NCI-H226 (cell line): ENCODE measurements at places on chromosomes 6 and 20.

- DNase-seq: no peak
Measured at GRCh38 chr20:46631212-46631869, 19.9 kb downstream of the SLC13A3 start.

DNA sequence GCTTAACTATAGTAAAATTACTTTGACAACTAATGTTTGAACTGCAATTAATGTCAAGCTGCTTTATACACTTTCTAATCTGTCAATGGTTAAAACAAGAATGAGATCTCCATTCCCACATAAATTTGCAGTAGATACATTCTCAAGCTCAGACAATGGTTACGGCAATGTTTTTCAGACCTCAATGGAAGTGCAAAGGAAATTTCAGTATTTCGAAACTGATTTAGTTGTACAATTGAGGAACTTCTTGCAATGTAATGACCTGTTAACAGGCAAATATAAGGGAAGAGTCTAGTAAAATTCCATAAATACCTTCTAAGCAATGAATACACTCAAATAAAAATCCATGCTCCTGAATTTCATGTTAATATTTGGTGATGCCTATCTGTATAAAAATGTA lies 94.7 kb downstream of the ADTRP start:
- no peak for DNase-seq

- no peak for DNase-seq
Measured at GRCh38 chr20:1196634-1197033, 6.6 kb upstream of the C20orf202 start.

DNA sequence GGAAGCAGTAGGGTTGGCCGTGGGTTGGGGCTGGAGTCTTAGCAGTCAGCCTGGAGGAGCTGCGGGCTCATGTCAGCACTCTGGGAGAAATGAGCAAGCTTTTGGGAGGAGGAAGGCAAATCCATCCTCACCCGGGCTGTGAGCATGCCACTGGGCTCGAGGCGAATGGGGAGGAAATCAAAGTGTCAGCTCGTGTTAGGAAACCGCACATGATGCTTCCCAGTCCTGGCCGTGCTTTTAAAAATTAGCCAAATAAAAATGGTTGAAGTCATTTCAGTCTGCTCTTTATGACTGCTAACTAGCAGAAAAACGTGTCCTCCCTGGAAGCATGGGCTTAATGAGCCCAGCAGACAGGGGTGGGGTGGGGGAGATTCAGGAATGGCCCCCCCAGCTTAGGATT lies 98.1 kb downstream of the NFATC2 start:
- no peak for DNase-seq

- DNase-seq: no peak
Measured at GRCh38 chr6:169804427-169804826, 53.0 kb downstream of the ERMARD start.

- DNase-seq: no peak
Measured at GRCh38 chr6:24910331-24910960, 25.3 kb downstream of the RIPOR2 start.

- peak; percentile 99 for DNase-seq
Measured at GRCh38 chr6:142802124-142802523, 142.9 kb downstream of the HIVEP2 start.

GRCh38 chr6:123616016-123616415 lies 20.7 kb downstream of the TRDN start:
- DNase-seq: no peak

- no peak for DNase-seq
Measured at GRCh38 chr6:35634316-35634715, 54.4 kb downstream of the FKBP5 start.

- DNase-seq: peak; percentile 52
Measured at GRCh38 chr6:158863646-158864045, 44.5 kb upstream of the EZR start.

- no peak for DNase-seq
Measured at GRCh38 chr6:169720207-169720855, 4.0 kb downstream of the PHF10 start.

GRCh38 chr6:90296341-90297114 lies at the start of gene BACH2:
Gene BACH2 (minus strand): TSS chr6:90296843. CDS start chr6:90008844, 287,999 bp downstream.
- DNase-seq: peak; percentile 87

GRCh38 chr20:62804627-62805154 lies at the start of gene OGFR:
Gene OGFR (plus strand): TSS chr20:62804835. CDS start chr20:62804860, 25 bp downstream.
- peak; percentile 43 for DNase-seq

DNA sequence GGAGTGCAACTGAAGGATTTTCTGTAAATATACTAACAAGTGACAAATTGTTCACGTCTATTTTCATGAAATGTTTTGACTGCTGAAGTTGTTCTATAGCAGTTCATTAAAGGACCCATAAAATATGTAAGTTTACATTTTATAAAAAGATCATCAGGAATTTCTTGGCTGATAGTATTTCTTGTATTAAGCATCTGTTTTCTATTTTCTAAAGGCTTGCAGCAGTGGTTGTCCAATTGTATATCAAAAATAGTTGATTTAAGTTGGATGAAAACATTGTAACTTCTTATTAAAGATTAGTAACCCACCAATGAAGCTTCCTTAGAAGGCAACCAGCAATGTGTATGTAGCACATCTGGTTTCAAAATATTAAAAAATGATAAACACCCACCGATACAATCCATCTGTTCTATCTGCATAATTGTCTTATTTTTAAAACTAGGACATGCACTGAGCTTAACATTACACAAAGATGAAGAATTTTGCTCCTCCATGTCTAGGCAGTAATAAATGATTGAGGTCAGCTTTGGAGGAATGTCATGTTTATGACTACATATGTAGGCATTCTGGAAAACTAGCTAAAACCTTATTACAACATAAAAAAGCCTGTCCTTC lies 301.3 kb upstream of the TCF21 start:
- DNase-seq: peak; percentile 37

DNA sequence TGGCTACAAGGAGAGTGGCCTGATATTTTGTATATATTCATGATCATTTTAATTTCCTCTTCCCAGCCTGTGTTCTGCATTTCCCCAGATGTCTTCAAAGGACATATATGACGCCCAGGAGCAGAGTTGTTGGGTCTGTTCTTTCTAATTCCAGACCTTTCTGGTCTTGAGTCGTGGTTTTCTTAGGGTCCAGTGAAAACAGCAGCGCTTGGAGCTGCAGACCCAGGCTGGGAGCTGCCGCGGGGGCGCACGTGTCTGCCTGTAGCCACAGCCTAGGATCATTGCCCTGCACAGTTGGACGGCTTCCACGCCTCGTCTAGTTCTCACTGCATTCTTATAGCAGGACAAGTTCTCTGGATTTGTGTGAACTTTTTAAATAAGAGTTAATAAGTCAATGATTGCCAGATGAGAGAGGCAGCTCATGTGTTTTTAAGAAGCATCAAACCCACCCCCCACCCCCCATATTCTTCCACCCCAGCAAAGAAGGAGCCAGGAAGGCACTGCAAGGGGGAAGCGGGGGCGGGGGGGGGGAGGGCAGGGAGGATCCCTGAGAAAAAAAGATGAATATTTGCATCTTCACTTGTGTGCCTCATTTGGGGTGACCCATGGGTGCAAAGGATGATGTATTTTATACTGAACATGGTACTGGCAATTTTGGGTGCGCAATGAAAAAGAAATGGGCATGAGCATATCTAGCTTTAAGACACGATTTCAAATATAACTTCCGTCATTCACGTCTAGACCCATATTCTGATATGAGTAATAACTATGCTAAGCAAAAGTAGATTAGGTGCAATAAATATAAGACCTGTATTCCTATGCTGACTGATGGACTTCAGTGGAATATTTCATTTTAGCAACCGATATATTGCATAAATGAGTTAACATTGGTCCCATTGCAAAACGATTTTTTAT lies 160.0 kb downstream of the TBXT start:
- peak; percentile 7 for DNase-seq

DNA sequence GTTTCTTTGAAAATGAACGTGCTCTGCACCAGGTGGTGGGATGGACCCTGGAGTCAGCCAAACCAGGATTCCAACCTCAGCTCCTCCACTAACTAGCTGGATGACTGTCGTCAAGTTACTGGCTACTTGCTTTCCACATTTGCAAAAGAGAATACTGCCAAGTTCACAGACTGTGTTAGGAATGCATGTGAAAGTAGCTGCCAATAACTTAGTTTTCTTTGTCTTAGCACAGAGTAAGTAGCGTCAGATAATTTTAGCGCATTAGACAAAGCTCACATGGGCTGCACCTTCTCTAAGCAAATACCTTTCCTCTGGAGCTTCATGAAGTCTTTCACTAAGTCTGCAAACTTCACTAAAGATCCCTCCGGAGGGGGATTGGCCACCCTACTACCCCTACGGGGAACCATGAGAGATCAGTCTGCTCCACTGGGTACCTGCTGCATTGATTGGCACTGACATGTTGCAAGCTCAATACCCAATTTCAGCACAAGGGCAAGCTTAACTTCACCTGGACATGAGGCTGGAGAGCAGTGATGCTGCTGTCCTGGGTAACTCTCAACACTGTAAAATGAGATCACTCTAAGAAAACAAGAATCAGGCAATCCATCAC lies 113.9 kb downstream of the MBOAT1 start:
- DNase-seq: no peak

GRCh38 chr6:56916849-56917551 lies 37.9 kb upstream of the BEND6 start:
- DNase-seq: no peak

GRCh38 chr6:257031-257725 lies 35.1 kb upstream of the DUSP22 start:
- DNase-seq: peak; percentile 24

GRCh38 chr6:89615882-89616281 lies 22.7 kb downstream of the LYRM2 start:
- no peak for DNase-seq

GRCh38 chr6:72715119-72715518 lies 93.3 kb downstream of the KCNQ5 start:
- no peak for DNase-seq

- DNase-seq: no peak
Measured at GRCh38 chr6:90916968-90917367, 330.1 kb upstream of the MAP3K7 start.

- DNase-seq: no peak
Measured at GRCh38 chr6:17530321-17530835, 69.7 kb upstream of the FAM8A1 start.

GRCh38 chr6:138293428-138294395 lies 75.4 kb upstream of the PBOV1 start:
- no peak for DNase-seq

GRCh38 chr6:84764332-84765049 lies at the start of gene TBX18:
Gene TBX18 (minus strand): TSS chr6:84764598. CDS start chr6:84764181, 417 bp downstream.
- peak; percentile 99 for DNase-seq

GRCh38 chr6:137928286-137928685 lies 61.2 kb downstream of the TNFAIP3 start:
- DNase-seq: no peak
